Occipital lobe (tissue), 3 donors: ENCODE measurements at places on chromosomes 12 and 14. TPM values are rescaled to one million over a fixed set of nuclear protein-coding genes. Genes with fewer than 3 reads are reported as not detected.

Gene KRT71
- total RNA-seq = not detected

Gene KLRC4
- total RNA-seq = not detected

Gene FGF6
- not detected for total RNA-seq

Gene CMA1
- not detected for total RNA-seq

Gene CCDC197
- not detected for total RNA-seq

Gene TSPAN8
- total RNA-seq = not detected

DNA sequence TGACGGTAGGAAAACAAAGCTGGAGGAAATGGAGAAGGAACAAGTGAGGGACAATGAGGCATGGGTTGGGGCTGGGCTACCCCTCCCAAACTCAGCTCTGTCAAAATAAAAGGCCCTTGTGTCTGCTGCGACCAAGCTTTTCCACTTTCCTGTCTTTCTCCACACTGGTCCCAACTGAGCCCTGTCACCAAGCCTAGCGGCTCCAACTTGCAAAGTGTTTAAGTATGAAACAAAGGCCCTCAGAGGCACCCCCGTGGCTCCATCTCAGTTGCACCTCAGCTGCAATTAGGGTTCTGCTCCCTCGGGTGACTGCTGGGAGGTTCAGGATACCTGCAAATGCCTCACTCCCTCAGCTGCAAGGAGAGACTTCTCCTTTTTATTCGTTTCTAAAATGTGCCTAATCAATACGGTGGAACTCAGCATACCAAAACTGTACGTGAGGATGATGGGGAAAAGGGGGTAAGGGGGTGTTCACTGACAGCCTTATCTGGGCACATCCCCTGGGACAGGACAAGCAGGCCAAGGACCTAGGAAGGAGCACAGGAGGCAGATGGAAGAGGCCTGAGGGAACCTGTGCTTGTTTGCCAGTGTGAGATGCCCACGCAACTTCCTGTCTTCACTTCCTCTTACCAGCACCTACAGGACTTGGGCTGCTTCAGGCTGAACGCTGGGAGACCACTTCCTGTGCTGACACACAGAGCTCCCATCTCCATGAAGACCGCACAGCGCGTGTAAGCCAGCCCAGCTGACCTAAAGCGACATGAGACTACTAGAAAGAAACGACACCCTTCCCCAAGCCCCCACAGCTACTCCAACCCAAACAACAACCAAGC lies 8.9 kb downstream of the VAMP1 start:
- no peak for DNase-seq

GRCh38 chr12:70919176-70919575 lies 1.4 kb downstream of the PTPRR start:
- DNase-seq = no peak

GRCh38 chr12:96350982-96351381 lies 49.3 kb downstream of the CDK17 start:
- no peak for DNase-seq

DNA sequence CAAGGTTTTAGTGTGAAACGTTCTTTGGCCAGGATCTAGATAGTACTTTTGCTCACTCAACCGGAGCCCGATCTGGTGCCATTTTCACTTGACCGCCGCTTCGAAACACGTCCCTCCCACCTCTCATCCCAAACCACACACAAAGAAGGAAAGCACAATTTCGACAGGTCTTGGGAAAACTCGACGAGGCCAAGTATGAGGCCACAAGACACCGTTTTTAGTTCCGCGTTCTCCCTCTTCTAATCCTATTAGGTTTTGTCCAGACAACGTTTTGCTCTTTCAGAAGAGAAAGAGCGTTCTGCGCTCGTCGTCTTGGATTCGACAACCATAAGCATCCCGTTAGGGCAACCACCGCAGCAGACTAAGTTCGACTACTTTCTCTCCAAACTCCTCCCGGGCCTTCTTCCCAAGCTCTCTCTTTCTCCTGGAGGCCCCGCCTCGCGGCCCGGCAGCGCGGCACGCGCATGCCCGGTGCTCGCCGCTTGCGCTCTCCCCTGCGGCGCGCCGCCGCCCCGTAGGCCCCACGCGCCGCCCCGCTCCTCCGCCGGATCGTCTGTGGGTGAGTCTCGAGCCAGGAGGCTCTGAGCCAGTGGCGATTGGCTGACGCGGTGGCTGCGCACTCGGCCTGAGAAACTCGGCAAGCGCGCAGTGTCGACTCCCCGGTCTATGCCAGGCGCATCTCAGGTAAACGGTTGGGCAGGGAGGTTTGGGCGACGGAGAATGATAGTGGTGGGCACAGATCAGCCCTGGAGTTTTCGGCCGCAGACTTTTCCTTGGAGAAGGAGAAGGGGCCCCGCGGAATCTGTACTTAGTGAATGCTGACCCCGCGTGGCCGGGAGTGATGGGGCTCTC lies at the start of gene MIPOL1:
TSS of gene MIPOL1 (plus strand) at position 517 of the 852 bp plus-strand sequence. CDS start 49,952 bp downstream, outside the sequence.
- peak; percentile 84 for DNase-seq

DNA sequence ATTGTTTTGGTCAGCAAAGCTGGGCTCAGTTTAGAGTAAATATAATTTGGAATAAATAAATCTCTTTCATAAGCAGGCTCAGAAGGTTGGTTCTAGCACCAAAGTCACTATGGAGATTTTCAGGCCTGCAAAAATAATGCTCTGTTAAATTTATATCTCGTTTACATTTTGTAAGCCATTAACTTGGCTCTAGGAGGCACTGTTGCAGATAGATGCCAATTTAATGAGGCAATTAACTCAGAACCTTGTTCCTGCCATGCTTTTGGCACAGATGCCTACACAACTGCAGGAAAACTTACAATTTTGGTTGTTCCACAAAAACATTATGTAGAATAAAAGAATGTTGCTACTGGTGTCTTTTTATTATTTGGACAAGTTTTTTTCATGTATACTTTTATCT lies 428.1 kb downstream of the FLRT2 start:
- DNase-seq = no peak

DNA sequence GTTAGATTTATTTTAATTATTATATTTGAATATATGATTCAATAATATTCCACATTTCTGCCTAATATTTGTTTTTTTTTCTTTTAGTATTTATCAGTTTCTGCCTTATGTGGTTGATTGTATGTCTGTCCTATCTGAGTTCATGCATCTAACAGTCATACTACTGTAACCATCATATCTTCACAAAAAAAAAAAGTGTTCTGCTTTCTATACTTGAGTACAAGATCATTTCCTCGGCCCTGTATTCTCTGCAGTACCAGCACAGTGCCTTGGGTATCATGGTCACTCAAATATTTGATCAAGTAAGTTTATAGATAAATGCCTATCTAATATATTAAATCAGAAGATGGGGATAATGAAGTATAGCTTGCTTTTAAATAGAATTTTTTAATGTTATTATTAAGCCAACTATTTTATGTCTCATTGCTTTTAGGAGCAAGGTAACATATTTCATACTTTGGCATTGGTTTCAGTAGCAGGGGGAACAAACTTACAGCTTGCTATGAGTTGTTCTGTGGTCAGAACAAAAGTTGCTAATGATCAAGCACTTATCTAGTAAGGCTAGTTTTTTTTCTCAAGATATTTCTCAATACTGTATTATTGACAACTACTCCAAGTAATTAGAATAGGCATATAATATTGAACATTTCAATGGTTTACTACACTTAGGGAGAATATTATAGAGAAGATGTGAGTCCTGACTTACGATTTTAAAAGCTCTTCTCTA lies 290.5 kb upstream of the FBXO33 start:
- no peak for DNase-seq

GRCh38 chr14:69133206-69134125 lies 19.5 kb downstream of the DCAF5 start:
- DNase-seq = no peak

- no peak for DNase-seq
Observed at GRCh38 chr12:83210933-83211332, 524.2 kb downstream of the TMTC2 start.

DNA sequence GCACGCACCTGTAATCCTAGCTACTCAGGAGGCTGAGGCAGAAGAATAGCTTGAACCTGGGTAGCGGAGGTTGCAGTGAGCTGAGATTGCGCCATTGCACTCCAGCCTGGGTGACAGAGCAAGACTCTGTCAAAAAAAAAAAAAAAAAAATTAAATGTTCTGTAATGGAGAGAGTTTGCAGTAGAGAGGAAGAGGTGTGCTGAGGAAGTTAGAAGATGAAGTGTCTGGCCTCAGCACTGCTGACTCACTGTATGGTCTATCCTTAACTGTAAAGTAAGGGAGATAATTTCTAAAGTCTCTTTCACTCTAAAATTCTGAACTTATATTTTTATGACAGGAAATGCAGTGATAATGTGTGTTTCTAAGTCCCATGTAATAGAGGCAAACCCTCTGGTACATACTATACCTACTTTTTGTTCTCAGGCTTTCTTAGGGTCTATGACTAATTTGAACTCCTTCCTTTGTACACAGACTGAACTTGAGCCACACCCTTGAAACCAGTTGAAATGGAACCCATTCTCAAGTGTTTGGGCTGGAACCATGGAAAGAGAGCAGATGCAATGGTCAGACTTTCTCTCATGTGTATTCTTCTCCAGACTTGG lies 278.1 kb upstream of the FAR2 start:
- no peak for DNase-seq

DNA sequence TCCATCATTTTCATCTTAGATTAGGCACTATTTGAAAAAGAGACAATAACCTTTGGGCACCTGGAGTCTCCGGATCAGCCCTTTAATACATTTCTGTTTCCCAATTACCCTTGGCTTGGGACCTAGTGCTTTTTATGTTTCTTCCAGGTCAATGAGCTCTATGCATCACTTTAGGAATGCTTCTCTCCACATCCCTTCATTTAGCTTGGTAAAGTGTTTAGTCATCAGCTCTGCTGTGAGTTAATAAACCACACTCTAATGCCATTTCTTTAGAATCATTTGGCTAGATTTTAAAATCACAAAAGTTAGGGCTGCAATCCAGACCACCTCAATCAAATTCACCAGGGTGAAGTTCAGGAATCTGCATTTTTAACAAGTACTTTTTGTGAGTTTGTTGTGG lies 41.7 kb downstream of the RASSF9 start:
- DNase-seq = no peak

DNA sequence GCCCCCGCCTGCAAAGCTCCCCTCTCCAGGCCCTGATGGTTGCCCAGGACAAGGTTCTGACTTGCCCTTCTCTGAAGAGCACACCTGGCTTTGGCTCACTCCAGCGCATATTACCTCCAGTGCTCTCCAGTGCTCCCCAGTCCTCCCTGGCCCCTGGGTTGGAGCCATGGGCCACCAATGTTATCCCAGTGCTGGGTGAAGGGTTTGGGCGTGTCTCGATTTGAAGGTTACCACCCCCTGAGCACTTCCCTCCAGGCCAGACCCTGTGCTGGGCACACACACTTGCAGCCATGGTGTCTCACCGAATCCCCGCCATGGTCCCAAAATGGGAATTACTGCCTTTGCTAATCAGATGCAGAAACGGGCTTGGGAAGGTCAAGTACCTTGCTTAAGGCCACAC lies 11.1 kb downstream of the RITA1 start:
- no peak for DNase-seq

- DNase-seq = no peak
Observed at GRCh38 chr12:98485792-98486340, 29.5 kb upstream of the TMPO start.
